ENCODE measurements at places on chromosomes 12 and 14.
A peak's percentile ranks its signal among the peaks of the same experiment; 100 is the strongest.

- no peak for DNase-seq
Measured at GRCh38 chr12:124412646-124413015, 117.7 kb downstream of the RFLNA start.

DNA sequence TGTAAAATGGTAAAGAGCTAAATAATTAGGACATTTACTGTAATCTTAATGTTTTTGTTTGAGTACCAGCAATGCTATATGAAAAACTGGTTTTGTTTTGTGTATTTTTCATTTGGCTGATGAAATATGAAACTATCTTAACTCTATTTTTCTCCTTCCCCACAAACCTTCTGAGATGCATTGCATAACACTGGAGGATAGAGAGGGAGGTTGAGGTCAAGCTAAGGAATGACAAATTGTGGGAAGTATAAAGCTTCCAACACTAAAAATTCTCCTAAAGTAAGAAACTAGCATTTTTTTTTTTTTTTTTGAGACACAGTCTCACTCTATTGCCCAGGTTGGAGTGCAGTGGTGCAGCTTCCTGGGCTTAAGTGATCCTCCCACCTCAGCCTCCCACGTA lies 31.5 kb upstream of the SRP54 start:
- DNase-seq = no peak

- DNase-seq = no peak
Measured at GRCh38 chr12:103647267-103647666, 60.2 kb downstream of the STAB2 start.

GRCh38 chr12:79648881-79649280 lies 41.9 kb downstream of the PAWR start:
- no peak for DNase-seq

- DNase-seq = no peak
Measured at GRCh38 chr12:68397566-68398158, 65.5 kb upstream of the MDM1 start.

GRCh38 chr12:19482036-19482435 lies 42.7 kb downstream of the AEBP2 start:
- DNase-seq = no peak

DNA sequence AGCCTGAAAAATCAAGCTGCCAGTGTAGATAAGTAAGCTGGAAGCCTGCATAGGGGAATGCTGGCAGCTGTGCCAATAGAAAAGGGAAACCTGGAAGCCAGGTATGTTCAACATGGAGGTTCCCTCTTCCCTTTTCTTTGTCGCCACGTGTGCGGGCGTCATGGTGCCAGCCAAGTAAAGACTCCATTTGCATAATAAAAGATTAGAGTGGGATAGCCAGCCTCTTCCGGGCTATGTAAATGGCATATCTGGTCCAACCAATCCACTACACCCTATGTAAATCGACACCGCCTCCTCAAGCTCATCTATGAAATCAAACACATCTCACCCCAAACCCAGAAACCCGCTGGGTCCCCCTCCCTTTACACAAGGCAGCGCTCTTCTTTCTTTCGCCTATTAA lies 5.6 kb upstream of the ADGRD1 start:
- no peak for DNase-seq

DNA sequence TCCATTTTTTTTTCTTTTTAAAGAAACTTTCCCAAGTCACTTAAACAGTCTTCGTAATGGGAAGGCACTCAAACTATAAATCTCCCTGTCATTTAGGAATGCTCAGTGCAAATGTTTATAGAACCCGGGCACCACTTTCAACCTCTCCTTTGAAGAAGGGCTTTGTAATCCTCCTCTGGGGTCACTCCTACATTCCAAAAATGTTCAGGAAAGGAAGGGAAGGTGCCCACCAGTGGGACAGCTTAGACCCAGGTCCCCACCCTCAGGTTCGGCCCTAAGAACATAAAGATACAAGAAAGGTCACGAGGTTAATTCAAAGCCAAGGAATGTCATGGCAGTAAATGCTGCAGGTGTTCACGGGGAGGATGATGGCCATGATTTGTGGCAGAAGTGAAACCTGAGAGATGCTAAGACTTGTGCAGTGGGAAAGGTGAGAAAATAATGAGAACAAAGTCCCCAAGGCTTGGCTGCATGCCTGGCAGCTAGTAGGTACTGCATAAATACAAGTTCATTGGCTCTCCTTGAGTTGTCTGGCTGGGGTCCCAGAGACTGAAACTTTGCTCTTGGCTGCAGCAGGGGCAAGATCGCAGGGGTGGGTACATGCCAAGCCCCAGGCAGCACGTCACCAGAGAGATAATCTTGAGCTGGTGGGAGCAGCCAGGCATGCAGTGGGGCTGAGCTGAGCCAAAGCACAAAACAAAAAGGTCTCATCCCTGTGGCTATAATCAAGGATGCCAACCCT lies 21.1 kb downstream of the KRT18 start:
- peak; percentile 87 for DNase-seq

DNA sequence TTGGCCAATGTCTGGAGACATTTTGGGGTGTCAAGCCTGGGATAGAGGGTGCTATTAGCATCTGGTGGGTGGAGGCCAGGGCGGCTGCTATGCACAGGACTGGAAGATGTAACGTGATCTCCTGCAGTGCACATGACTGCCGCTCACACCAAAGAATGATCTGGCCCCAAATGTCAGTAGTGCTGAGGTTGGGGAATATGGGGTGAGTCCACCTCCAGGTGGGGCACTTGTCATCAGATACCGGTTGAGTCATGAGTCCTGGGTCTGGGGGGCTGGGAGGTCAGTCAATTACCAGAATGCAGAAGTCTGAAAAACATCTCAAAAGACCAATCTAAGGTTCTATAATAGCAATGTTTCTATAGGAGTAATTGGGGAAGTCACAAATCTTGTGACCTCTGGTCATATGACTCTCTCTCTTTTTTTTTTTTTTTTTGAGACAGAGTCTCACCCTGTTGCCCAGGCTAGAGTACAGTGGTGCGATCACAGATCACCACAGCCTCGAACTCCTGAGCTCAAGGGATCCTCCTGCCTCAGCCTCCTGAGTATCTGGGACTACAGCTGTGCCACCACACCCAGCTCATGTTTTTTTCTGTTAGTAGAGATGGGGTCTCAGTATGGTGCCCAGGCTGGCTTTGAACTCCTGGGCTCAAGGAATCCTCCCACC lies 6.0 kb upstream of the SDSL start:
- no peak for DNase-seq

DNA sequence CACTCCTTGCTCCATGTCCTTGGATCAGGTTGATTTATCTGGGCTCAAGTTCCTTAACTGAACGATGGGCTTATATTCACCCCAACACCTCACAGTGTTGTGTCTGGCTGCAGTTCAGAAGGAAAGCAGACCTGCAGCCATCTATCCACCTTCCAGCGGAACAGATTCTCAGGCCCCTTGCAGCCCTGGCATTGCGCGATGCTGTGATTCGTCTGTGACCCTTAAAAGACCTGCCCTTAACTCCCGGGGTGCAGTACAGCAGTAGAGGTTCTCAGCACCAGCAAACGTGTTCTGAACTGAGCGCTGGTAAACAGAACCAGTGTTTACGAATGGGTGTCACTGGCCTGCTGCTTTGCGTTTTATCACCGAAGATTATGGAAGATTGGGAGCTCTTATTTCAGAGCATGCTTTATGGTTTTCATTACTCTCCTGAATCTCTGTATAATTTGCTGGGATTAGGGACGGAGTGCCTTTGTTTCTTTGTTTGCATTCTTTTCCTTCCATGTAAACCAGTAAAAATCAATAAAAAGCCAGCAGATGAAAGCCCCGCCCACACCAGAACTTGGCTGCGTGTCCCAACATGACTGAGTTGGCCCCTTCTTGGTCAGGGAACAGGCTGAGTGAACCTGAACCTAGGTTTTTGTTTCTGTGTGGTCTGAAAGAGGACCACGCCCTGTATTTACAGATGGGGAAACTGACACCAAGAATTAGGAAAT lies 286.7 kb upstream of the CRY1 start:
- DNase-seq = peak; percentile 86

DNA sequence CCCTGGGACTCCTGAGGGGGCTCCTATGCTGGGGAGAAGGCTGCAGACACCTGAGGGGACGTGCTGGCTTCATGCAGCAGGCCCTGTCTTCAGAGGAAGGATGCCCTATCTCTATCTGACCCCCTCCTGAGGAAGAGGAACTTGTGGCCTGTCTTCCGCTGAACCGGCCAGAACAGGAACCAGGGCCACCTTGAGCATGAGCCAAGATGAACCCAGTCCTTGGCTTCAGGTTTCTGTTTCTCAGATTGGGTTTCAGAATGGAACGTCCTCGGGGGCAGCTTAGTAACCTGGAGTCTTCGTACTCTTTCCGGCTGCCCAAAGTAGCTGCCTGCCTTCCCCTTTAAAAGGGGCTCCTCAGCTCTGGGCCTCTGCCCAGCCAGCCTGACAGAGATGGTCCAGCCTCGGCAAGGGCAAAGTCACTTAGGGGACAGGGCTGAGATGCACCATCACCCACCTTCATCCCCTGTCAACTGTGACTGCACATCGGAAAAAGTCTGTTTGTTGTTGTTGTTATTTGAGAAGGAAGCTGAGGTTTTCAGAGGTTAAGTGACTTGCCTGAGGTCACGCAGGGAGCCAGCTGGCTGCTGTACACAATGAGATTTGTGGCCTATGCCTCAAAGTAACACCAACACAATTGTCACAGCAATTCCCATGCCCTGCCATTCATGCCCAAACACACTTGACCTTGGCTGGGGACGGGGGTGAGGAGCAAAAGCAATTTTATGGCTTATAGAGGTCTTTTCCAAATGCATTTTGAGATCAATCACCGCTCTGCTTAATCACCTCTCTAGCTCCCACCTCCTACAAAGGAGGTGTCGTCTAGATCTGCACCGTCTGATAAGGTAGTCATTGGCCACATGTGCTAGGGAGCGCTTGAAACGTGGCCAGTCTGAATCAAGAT lies 13.4 kb downstream of the ASB2 start:
- no peak for DNase-seq

- no peak for DNase-seq
Measured at GRCh38 chr14:86321151-86321550, 791.2 kb downstream of the FLRT2 start.

DNA sequence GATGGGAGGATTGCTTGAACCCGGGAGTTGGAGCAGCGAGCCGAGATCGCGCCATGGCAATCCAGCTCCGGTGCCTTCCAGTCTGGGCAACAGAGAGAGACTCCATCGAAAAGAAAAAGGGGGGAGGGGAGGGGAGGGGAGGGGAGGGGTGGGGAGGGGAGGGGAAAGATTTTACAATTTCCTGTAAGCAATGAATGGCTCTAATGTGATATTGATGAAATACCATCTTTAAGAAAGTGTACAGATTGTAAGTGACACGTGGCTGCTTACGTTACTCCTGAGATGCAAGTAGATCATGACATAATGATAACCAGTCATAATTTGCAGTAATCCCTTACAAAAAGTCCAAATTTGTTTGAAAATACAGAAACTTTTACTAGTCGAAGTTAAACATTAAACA lies 1.4 kb downstream of the SLC25A21 start:
- no peak for DNase-seq

GRCh38 chr12:75257510-75257909 lies 47.9 kb upstream of the KCNC2 start:
- DNase-seq = no peak

DNA sequence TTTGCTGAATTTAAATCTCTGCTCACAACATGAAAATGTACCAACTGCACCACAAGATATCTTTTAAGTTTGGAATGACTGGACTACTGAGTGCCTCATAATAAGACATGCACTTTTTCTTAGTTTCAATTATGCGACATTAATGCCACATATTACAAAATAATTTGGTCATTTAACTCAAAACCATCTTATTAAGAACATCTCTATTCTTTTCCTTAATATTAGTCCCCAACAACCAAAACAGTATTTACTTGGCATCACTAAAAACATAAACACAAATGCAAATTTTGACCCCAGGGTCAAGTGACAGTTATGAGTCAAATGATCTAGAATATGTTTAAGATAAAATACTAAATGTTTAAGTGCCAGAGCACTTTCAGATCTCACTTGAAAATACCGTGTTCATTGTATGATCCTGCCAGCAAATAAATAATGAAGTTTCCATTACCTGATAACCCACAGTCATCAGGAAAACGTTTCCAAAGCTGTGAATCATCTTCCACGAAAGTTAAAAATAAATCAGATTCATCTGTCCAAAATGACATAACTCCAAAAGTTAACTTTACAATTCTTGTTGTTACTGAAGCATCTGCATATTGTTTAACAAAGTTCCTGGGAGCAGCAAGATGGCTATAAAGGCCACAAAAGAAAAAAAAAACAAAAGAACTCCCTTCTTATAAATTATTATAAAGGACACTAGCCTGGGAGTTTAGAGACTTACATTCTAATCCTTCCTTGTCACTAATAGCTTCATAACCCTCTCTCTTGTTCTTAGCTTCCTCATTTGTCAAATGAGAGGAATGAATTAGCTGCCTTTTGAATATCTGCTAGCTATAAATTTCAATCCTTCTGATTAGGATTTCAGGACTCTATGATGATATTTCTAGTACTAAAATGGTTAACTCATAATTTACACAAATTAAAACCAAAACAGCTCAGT lies 30.5 kb upstream of the AP4S1 start:
- no peak for DNase-seq

- DNase-seq = no peak
Measured at GRCh38 chr12:80988986-80989385, 51.3 kb upstream of the LIN7A start.

GRCh38 chr12:113190761-113191160 lies 5.2 kb downstream of the RITA1 start:
- DNase-seq = no peak

- peak; percentile 74 for DNase-seq
Measured at GRCh38 chr12:19140381-19141236, 11.1 kb downstream of the PLEKHA5 start.
